Suppressor macrophage treated with lipopolysaccharide for 1 hour (primary cell): ENCODE measurements at places on chromosomes 1 and 21.

DNA sequence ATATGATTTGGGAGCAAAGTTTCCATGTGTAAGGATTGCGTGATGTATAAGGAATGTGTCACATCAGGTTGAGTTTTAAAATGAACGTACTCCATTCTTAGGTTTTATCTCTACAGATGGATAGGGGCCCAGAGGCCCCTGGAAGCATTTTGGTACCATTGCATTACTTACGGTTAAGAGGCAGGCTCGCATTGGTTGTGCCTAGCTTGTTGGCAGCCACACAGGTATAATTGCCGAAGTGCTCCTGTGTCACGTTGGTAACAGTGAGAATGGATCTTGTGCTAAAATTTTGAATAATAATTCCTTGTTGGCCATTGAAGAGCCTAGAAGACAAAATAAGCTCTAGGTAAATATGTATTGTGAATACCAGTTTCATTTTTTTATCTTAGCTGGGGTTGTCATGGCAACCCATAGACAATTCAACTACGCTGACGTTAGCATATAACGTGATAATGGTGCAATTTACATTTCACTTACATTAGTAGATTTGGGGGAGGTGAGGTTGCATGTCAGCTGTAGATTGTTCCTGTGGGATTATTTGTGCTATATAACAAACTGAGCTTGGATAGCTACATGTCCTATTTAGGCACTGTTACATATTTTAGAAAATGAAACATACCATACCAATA is 511.9 kb upstream of the ZRANB2 start:
- no peak for DNase-seq

- peak; percentile 86 for DNase-seq
Measured at GRCh38 chr1:32247983-32248889, 1.2 kb downstream of the FAM167B start.

- DNase-seq, result no peak
Measured at GRCh38 chr1:110477967-110478640, 27.2 kb downstream of the PROK1 start.

DNA sequence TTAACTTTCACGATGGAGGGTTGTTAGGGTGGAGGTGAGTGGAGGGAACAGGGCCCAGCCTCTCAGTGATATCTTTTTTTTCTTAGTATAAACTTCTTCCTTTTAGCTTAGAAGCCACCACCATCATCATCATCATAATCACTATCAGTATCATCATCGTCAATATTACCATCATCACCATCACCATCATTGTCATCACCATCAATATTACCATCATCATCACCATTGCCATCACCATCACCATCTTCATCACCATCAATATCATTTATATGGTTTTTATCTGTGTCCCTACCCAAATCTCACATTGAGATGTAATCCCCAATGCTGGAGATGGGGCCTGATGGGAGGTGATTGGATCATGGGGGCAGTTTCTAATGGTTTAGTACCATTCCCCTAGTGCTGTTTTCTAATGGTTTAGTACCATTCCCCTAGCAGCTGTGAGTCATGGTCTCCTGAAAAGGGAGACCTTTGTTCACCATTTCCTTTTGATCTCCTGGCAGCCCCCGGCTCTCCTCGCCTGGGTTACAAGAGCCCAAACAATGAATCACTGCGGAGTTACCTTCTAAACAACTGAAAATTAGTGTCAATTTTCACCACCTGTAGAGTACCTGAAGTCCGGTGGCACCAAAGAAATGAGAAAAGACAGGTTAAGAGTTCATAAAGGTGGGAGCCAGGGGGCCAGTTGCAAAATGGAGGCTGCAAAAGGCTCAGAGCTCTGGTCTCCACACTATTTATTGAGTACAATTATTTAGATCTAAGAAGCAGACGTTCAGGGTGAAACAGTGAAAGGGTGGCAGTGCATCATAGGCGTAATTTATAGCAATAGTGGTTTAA is 3.1 kb upstream of the PLA2G2E start:
- no peak for DNase-seq

GRCh38 chr1:237562242-237562823 is 328.4 kb downstream of the ZP4 start:
- DNase-seq, result peak; percentile 89

GRCh38 chr1:50105433-50105832 is 3.3 kb upstream of the ELAVL4 start:
- DNase-seq, result no peak

DNA sequence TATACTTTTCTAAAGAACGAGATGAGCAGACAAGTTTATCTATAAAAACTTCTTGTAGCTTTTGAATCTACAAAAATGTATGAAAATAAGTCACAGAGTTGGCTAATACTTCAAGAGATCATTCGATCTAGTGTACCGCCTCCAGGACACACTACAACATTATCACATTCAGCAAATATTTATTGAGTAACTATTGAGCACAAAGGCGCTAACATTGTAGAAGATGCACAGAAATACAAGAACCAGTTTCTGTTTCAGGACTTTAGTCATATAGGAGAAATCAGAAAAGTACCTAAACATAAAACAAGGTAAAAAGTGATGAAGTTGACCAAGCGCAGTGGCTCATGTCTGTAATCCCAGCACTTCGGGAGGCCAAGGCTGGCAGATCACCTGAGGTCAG is 20.6 kb downstream of the WASF2 start:
- no peak for DNase-seq

- no peak for DNase-seq
Measured at GRCh38 chr1:18989176-18989799, 32.8 kb upstream of the IFFO2 start.

- DNase-seq, result no peak
Measured at GRCh38 chr1:246923900-246924299, 7.8 kb downstream of the AHCTF1 start.

GRCh38 chr1:3393024-3393986 is 61.2 kb upstream of the ARHGEF16 start:
- DNase-seq, result no peak

DNA sequence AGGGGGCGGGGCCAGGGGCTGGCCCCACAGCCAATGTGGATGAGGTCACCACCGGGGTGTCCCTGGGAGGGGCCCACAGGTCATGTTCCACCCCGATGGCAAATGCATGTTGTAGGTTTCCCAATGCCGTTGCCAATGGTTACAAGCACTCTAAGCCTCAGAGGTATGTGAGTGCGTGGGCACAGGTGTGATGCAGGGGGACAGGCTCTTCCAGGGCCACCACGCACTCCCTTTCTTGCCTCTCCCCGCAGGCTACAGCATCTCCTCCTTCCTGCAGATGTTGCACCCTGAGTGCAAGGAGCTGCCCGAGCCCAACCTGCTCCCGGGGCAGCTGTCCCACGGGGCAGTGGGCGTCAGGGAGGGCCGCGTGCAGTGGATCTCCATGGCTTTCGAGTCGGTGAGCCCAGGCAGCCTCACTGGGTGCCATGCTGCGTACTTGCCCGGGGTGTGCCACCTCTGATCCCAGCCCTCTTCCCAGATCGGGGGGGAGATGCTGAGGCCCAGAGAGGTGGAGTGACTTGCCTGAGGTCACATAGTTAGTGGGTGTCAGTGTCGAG is 52.4 kb downstream of the DISP3 start:
- no peak for DNase-seq

DNA sequence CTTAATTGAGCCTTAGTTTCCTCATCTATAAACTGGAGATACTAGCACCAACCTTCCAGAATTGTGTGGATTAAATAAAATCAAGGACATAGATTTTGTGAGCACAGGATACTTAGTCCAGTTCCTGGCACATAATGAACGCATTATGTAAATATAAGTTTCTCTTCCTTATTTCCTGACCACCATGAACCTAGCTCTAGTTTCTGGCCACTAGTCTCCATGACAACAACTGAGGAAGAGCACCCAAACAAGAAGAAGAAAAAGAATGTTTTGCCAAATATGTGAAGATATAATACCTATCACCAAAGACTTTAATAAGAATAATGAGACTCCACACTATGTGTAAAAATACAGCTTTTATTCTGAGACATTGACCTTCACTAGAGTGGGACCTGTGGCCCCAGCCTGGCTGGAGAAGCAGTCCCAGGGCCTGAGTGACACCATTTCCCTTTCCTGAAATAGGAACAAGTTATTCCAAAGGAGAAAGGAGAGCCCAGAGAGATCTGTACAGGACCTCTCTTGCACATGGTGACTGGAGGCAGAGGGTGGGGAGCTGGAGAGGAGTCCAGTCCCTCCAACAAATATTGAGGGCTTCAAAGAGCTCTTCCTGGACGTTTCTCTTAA is 940 bp upstream of the USF1 start:
- peak; percentile 89 for DNase-seq

GRCh38 chr1:109530457-109531087 is 9.1 kb upstream of the GPR61 start:
- DNase-seq, result no peak

- no peak for DNase-seq
Measured at GRCh38 chr1:147794570-147794969, 34.2 kb upstream of the GJA5 start.

- no peak for DNase-seq
Measured at GRCh38 chr21:41781050-41781410, 14.2 kb upstream of the RIPK4 start.

- no peak for DNase-seq
Measured at GRCh38 chr1:32895325-32896215, 5.6 kb downstream of the TMEM54 start.

- no peak for DNase-seq
Measured at GRCh38 chr1:232106415-232106814, 479.8 kb downstream of the DISC1 start.

DNA sequence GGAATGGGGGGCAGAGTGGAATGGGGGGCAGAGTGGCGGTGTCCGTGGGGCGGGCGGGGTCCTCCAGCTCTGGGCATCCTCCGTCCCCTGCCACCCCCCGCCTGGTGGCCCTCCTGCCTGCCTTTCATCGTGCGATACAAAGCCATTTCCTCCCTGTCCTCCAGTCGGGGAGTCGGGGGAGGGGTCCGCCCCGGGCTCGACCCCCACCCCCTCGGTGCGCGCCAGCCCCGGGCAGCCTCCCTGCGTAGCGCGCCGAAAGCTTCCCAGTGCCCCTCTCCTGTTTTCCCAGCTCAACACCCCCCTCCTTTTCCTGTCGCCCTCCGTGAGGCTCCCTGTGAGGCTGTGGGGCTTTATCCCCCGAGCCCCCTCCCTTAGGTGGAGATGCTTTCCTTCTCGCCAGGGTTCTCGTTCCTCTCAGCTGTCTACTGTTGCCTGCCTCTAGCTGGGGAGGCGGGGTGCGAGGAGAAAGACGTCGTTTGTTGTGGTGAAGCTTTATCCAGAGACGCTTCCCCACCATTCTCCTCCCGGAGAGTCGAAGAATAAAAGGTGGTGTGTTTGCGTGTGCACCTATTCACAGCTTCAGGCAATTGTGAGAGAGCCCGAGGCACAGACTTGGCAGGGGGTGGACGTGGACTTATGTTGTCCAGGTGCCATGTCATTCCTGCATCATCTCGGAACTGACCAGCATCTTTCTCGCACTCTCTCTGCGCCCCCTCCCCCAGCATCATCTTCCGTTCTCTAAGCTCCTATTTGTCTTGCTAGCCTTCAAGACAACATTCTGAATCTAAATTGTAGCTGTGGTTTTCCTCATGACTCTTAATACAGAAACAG is 848 bp downstream of the DNM3 start:
- no peak for DNase-seq

DNA sequence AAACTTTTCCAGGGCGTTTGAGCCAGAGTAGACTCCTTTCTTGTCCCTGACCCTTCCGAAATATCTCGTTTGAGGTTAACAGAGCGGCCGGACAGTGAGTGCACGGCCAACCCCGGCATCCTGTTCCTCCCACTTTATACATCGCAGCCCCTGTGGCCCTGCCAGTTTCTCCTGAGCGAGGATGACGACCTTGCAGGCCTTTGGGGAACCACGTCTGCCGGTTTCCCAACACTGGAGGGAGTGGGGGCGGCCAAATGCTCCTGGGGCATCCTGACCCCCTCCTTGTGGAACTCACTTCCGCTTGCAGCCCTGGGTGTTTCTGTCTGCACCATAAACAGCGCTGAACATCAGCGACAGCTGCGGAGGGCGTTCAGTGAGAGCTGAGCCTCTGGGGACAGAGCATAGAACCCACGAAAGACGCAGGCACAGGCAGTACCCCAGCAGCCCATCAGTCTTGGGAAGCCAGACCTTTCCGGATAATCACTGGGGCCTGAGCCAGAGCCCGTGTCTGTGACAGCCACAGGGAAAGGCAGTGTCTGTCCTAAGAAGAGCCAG is 4.8 kb upstream of the KCNAB2 start:
- peak; percentile 51 for DNase-seq

DNA sequence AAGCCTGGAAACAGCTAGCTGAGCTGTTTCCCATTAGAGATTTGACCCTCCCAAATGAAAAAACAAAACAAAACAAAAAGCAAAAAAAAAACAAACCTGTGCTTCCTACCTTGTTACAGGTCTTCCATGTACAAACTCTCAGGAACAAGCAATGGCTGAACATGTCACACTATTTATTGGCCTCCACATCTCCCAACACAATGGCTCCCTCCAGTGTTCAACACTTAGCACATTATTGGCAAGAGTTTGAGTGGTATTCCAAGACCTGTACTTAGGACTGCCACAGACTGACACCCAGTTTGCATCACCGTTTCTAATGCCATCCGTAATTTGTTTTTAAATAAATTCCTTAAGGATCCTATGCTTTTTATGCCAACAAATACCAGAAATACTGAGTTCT is 195.0 kb upstream of the OLFM3 start:
- DNase-seq, result no peak

DNA sequence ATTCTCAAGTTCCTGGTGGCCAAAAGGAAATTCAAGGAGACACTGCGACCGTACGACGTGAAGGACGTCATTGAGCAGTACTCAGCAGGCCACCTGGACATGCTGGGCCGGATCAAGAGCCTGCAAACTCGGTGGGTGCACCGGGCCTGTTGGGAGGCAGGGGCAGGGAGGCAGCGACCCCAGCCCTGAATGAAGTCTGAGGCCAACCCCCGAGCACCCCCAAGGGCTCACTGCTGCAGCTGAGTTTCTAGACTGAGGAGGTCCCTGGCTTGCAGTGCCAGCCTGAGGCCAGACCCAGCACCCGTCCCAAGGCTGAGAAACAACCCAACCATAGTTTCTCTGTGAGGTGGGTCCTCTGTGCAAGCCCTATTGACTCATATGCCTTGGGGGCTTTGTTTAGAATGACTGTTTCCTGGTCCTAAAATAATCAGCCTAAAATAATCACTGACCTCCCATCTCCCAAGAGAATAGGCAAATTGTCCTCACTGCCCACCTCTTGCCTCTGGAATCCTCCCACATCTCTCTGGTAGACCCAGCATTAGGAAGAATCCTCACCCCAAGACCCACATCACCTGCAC is 27.1 kb downstream of the CITED4 start:
- no peak for DNase-seq

DNA sequence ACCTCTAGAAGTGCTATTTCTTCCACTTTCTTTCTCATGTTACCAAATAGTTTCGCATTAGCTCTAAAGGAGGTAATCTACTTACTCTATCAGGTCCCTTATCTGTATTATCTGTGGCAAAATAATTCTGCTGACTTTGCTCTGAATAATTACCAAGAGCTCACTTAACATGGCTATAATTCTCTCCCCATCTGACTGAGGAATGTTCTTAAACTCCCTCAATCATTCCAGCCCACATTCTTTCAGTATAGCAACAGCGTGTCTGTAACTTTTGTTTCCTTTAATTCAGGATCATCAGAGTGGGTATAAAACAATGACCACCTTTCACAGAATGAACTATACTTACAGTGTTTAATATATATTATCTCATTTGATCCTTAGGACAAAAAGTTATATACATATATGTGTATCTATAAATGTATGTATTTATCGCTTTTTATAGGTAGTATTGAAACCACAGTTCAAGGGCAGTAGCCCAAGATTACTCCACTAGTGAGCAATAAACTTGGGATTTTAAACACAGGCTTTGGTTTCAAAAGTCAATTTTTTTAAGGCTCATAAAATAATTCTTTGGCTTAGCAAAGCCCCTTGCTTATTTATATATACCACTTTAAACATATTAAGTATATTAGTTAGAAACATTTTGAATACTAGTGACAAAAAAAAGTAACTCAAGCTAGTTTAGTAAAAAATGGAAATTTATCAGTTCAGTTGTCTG is 36.1 kb upstream of the ST6GALNAC3 start:
- no peak for DNase-seq
